ENCODE measurements at places on chromosomes 12 and 14.

DNA sequence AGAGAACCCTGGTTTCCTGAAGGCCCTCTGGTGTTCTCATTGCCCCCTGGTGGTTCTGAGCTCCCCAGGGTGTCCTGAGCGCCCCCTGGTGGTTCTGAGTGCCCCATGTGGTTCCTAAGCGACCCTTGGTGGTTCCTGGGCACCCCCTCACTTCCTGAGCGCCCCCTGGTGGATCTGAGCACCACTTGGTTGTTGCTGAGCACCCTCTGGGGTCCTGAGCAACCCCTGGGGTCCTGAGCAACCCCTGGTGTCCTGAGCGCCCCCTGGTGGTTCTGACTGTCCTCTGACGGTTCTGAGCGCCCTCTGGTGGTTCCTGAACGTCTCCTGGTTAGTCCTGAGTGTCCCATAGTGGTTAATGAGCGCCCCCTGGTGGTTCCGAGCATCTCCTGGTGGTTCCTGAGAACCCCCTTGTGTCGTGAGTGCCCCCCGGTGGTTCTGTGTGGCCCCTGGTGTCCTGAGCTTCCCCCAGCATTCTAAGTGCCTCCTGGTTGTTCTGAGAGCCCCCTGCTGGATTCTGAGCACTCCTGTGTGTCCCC is 568.3 kb downstream of the TMEM121 start:
- DNase-seq: no peak

GRCh38 chr12:105992849-105993740 is 145.7 kb downstream of the NUAK1 start:
- peak; percentile 49 for DNase-seq

DNA sequence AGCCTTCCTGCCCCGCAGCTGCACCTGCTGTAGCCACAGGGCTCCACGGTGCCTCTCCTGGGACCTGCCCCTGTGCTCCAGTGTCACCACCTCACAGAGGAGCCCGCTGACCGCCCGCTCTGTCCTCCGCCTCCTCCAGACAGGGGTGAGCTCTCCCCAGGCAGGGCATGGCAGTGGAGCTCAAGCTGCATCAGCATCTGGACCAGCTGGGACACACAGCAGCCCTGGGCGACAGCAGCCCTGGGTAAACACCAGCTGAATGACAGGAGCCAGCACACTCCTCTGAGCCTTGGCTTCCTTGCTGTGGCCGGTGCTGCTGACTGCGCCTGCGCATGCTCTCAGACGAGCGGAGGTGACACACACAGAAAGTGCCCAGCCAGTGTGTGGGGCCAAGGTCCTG is 22.0 kb downstream of the CHGA start:
- no peak for DNase-seq

GRCh38 chr12:125181107-125181506 is 115.9 kb downstream of the AACS start:
- no peak for DNase-seq
